ENCODE measurements at places on chromosomes 2 and 18.

- DNase-seq: no peak
Measured at GRCh38 chr18:75036917-75037688, 171.8 kb downstream of the PTGR3 start.

DNA sequence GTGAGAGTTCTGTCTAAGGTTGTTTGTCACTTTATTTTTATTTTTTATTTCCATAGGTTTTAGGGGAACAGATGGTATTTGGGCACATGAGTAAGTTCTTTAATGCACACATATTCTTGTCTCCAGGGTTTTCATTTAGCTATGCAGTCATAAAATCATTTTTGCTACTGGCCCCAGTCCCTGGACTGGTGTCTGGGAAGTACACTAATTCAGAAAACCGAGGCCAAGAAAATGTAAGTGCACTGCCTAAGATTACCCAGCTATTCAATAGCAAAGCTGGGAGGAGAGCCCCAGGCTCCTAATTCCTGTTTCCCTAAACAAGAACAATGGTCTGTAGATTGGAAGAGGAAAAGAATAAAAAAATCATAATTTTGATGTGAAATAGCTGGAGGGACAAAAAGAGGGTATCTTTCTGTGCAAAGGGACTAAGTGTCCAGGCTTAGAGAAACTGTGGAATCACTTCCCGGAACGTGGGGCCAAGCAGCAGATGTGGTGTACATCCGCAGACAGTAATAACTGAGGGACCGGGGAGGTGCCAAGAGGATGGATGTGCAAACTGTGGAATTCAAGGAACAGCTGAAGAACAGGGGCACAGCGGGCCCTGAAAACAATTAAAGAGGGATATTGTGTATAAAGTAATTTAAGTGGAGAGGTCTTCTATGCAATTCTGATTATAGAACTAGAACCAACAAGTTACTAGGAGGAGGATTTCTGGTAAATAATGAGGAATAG lies 236.3 kb downstream of the ACKR3 start:
- DNase-seq: no peak

DNA sequence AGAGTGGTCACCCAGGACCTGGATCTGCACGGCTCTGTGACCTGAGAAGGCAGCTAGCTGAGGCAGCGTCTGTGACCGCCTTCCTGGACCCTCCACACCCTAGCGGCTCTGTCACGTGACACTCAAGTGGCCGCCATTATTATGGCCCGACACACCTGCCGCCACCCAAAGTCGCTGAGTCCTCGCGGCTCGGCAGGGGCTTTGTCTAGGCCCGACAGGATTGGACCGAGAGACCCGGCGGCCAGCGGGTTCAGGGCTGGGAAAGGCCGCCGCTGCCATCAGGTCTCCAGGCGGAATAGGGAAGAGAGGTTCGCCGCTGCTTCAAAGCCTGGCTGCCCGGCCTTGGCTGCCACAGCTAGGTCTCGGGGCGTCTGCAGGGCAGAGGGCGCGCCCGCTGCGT lies 1162.5 kb upstream of the LRRTM1 start:
- no peak for DNase-seq

DNA sequence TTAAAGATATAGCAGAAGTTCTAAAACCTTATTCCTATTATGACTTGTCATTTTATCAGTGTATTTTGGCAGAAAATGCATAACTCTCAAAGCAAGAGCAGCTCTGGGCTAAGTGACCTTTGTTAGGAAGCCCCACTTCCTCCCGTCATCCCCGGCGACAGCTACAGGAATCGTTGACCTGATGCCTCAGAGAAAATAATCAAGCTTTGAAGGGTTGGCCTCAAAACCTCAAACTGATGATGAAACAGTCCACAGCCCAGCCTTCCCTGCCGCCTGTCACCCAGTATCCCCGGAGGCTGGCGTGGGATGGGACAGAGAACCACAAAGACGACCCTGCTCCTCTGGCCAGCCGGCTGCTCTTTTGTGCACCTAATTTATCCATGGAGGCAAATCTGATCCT lies 65.3 kb downstream of the KCNF1 start:
- DNase-seq: no peak

DNA sequence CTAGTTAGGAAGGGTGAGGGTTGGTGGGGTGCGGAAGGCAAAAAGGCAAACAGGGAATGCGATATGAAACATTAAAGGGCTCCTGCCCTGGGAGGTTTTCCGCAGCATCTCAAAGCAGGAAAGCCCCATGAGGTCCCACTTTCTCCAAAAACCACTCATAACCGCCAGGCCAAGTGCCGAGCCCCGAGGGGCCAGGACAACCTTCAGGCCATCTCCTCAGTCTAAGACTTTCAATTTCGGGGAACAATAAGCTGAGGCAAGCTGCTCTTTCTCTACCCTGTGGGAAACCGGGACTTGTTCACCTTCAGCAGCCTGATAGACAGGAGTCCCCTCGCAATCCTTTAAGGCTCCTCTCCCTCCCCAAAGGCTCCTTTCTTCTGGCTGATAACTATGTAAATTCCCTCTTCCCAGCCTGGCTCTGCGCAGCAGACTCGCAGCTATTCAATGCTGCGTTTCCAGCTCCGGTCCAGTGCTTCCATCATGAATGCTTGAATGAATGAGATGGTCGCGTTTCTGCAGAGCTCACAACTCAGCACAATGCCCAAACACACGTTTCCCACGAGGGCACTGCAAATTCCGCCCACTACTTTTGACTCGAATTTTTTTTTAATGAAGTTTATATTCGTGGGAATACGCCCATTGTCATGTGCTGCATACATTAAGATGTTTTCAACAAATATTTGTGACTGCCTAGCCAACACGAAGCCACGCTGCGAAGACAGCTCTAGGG lies 1.4 kb downstream of the LAMA1 start:
- peak; percentile 67 for DNase-seq

Measured in islet precursor cell (in vitro differentiated cells).